HFFc6 (cell line): ENCODE measurements at places on chromosomes 6 and 20. TPM values are rescaled to one million over a fixed set of nuclear protein-coding genes. Genes with fewer than 3 reads are reported as not detected.
A peak's percentile ranks its signal among the peaks of the same experiment; 100 is the strongest.

ANKRD66 gene
- total RNA-seq: not detected in 3 replicates

KIF16B gene
- total RNA-seq: 0.24 to 3.6 TPM (median 0.45 TPM) in 3 replicates

SRMS gene
- total RNA-seq: not detected in 3 replicates

DNA sequence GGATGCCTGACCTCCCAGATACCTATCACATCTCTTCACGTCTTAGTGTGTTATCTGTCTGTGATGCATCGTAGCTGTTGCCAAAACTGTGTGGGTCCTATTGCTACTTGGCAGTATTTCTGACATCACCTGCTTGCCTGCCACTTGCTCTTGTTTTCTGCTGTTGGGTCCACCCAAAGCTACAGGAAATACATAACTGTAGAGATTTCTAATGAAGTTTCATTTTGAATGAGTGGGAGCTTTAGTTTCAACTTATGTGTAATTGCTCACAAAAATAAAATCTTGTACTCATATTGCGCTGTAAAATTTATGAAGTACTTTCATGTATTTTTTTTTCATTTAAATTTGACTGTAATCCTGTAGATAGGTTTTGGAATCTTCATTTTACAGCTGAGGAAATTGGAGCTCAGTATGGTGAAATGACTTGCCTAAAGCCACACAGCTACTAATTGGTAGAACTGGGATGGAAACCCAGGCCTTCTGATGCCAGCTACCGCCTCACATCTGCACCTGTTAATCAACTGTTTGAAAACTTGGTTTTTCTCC lies 113.6 kb upstream of the MAN1A1 start:
- DNase-seq: no peak
- no peaks in the 10 kb centered on the region for H3K36me3 ChIP-seq
- H3K4me1 ChIP-seq: no peaks in the 10 kb centered on the region
- no peak overlapping the region for H3K27ac ChIP-seq
- no peak overlapping the region for H3K4me3 ChIP-seq
- peaks cover 2% of the 10 kb centered on the region; the same call in 1 of the 2 replicates for H3K27me3 ChIP-seq

- peak overlapping the region; percentile 47 for H3K4me3 ChIP-seq
- H3K4me1 ChIP-seq: peaks cover 43% of the 10 kb centered on the region
- H3K27me3 ChIP-seq: peaks cover 2% of the 10 kb centered on the region; the same call in 1 of the 2 replicates
- DNase-seq: peak; percentile 35
These were observed 198.9 kb downstream of the MTFR2 start for GRCh38 chr6:136051140-136051775.

DNA sequence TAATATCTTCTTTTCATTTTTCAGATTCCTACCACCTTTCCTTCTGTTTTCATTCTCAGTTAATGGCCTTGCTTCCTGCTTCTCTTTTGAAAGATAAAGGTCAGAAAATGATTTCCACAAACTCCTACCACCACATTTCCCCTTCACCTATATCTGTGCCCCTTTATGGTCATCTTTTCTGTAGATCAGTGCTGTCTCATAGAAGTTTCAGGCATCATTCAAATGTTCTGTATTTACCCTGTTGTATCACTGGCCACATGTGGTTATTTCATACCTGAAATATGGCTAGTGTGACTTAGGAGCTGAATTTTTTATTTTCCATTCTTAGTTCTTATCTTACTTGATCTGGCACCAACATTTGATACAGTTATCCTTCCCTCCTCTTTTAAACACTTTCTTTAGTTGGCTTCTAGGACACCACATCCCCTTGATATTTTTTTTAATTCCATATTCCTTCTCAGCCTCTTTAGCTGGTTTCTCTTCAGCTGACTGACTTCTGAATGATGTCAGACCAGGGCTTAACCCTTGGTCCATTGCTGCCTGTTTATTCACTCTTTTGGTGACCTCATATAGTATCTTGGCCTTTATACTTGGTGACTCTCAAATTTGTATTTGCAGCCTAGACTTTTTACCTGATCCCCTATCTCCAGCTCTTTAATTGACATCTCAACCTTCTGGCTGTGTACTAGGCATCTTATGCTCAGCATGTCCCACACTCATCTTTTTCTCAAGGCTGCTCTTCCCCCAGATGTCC lies 81.0 kb downstream of the ATRN start:
- no peak overlapping the region for H3K4me3 ChIP-seq
- peaks cover 14% of the 10 kb centered on the region for H3K4me1 ChIP-seq
- no peak overlapping the region for H3K27ac ChIP-seq
- no peak for DNase-seq
- H3K36me3 ChIP-seq: no peaks in the 10 kb centered on the region
- no peaks in the 10 kb centered on the region for H3K27me3 ChIP-seq

DNA sequence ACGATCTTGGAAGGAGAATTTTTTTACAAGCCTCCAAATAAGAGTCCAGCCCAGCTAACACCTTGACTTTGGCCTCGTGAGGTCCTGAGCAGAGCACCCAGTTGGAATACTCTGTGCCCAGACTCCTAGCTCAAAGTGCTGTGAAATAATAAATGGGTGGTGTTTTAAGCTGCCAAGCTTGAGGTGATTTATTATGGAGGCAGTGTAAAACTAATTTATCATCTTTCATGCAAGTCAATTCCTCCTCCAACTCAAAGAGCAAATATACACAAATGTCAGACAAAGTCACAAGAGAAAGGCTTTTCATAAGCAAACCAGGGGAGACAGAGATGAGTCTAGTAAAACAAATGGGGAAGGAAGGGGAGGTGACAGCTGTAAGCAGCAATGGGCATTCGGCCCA lies 12.7 kb downstream of the ABT1 start:
- peaks cover 7% of the 10 kb centered on the region; the same call in 1 of the 2 replicates for H3K4me1 ChIP-seq
- DNase-seq: no peak
- no peak overlapping the region for H3K27ac ChIP-seq
- H3K27me3 ChIP-seq: peaks cover 21% of the 10 kb centered on the region
- no peak overlapping the region for H3K4me3 ChIP-seq

- no peak overlapping the region for H3K27ac ChIP-seq
- no peaks in the 10 kb centered on the region for H3K27me3 ChIP-seq
- no peak overlapping the region for H3K4me3 ChIP-seq
- H3K4me1 ChIP-seq: no peaks in the 10 kb centered on the region
- no peak for DNase-seq
These were observed 428.5 kb downstream of the KHDRBS2 start for GRCh38 chr6:61857541-61857940.
